NCI-H345 (cell line): ENCODE measurements at places on chromosomes 2 and 18.

DNA sequence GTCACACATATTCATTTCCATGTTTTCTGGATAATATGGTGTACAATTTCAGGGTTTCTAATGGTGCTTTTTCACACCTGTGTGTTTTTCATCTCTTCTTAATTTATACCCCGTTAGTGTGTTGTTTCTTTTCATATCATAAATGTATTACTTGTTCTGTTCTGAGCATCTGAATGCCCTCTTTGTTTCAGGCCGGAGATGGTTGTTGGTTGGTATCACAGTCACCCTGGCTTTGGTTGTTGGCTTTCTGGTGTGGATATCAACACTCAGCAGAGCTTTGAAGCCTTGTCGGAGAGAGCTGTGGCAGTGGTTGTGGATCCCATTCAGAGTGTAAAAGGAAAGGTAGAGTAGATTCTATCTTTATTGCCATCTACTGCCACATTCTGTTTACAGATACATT, 45.1 kb upstream of the TBR1 start:
- DNase-seq = no peak

- DNase-seq = no peak
Observed at GRCh38 chr2:227848146-227848545, 23.3 kb upstream of the DAW1 start.

GRCh38 chr2:146806364-146807005, 1038.3 kb upstream of the ACVR2A start:
- DNase-seq = no peak

GRCh38 chr2:162210385-162210784, 32.9 kb downstream of the FAP start:
- DNase-seq = no peak

DNA sequence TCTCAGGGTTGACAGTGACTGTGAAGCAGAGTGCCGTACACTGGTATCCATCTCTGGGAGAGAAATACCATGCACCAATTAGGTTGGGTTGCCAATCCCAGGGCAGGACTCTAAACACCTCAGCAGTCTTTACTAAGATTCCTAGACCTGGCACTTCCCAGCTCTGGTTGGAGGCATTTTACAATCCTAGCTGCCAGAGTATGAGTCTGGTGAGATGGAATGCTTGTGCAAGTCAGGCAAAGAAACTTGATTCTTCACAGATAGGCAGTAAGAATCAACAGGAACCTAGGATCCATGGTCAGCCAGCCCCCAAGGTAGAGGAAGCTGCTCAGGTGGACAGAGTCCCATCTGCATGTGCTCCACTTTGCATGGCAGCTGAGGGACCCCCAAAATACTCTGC, 6.0 kb upstream of the UGT1A5 start:
- DNase-seq = no peak

DNA sequence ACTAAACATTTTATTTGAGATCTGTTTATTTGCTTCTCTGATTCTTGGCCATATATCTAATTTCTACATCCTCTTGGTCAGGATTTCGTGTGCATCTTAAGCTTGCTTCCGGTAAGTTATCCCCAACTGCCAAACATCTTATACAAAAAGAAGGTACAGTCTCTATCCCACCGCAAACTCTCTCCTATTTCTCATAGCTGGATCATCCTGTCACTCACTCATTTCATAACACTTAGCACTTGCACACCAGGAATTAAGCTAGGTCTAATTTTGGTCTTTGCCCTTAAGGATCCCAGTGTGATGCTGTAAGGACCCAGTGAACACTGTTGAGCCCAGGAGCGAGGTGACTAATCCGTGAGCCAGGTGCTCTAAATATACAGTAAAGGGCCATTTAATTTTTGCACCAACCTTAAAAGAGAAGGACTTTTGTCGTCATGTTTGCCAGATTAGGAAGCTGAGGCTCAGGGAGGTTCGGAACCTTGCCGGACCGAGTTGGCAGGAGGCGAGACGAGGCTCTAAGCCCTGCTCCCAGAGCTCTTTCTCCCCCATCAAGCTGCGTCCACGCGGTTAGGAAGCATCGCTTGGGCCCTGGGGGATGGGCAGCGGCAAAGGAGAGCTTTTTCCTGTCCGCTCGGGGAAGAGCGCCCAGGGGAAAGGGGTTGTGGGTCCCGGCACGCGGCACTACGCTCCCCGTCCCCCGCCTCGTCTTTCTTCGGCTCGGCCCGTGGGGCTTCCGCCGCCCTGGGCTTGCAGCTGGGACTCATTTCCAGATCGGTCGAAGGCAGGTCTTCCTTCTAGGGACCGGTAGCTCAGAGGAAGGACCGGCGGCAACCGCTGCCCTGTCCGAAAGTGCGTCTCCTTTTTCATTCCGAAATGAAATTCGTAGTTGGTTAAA, 4.1 kb upstream of the ITPRIPL1 start:
- no peak for DNase-seq

DNA sequence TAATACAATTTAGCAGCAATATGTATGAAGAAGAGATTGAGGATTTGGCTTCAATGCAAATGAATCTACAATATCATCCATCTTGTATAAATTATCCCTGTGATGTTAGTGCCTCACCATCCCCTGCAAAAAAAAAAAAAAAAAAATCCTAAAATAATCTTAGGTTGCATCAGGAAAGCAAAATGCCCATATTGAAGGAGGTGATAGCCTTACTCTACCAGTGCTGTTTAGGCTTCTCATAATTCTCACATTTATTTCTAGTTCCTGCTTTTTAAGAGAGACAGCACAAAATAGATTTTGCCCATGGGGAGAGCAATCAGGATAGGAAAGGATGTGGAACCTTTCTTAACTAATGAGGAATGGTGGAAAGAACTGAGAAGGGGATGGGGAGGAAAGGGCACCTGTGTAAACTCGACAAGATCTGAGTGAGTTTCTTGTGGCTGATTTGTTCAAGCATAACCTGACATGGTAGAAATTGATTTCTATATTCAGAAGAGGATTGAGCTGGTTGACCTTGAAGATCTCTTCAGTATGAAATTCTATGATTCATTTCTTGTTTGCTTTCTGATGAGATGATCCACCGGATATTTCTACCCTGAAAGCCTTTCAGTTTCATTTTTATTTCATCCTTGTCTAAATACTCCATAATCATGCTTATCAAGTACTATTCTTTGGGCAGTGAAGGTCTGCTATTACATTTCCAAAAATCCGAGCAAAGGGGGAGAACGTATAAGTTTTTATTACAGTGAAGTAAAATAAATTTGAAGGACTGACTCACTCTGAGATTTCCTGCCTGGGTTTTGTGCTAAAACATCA, 391.2 kb downstream of the PTPRM start:
- no peak for DNase-seq

DNA sequence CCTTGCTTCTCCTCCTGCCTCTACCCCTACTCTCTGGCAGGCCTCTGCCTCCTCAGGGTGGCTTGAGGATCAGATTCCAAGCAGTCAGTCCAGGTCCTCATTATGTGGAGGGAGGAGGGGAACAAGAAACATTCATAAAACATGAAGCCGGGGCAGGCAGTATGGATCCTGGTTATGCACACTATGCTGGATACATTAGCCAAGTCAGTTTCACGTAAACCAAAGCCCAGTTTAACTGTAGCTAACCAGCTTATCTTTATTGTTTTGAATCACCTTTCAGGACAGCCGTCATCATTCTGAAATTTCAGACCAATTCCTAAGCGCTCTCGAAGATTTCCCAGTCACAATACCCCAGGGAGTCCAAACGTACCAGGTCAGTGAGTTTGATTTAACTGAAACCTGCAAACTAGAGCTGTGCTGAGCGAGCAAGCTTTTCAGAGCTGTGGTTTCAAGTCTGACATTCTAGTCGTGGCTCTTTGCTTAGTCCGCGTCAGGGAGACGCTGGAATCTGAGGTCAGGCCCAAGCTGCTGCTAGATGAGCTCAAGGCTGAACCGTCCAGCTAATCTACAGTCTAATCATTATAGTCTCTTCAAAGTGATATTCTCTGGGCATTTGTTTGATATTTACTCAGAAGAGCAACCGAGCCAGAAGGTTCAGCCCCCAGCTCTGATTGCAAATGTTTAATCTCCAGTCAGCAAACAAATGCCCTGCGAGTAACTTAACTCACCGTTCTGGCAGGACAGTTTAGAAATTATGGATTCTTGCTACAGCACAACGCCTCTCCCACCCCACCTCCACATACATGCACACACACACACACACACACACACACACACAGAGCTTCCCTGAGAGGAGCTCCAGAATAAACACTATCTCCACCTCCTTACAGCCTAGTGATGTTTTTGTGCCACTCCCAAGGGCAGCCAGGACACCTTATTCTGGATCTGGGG, 63.8 kb upstream of the BZW1 start:
- no peak for DNase-seq

DNA sequence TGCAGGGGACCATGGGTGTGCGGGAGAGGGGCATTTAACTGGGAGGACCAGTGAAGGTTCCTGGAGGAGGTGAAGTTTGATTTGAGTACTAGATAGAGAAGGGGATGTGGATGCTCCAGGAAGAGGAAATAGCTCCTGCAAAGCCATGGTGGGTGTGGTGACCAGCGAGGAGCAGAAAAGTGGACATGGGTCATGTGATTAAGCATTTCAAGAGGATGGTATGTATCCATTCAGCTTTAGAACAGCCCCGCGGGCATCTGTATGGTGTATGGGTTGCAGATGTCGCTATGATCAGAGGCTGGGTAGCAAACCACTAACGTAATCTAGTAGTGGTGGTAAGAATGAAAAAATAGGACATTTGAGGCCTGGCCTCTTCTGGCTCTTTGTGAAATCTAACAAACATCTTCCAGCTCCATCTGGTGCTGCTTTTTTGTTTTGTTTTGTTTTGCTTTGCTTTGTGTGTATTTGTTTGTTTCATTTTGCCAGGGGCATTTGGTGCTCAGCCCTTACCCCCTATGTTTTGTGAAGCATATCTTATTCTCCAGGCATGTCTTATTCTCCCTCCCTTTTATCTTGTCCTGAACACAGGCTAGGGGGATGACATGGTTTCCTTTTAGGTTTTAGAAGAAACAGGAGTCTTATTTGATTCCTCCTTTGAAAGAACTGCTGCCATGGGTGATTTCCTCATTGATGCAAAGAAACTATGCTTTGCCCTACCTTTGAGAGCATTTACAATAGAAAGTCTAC, 226.1 kb downstream of the LRRTM1 start:
- no peak for DNase-seq

DNA sequence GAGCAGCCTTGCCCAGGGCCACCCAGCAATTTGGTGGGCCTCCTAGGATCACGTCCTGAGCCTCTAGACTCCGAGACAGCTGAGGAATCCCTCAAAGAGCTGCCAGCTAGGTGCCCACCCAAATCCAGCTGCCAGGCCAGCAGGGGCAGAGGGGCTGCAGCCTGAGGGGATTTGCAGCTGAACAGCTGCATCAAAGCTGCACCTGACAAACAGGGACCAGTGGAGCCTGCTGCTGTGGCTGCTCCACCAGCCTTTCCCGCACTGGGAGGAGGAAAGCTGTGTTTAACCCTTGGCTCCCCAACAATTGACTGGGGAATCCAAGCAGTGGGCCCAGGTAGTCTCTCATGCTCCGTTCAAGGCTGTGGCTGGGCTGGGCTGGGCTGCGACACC, 8.2 kb downstream of the ADRA2B start:
- no peak for DNase-seq

DNA sequence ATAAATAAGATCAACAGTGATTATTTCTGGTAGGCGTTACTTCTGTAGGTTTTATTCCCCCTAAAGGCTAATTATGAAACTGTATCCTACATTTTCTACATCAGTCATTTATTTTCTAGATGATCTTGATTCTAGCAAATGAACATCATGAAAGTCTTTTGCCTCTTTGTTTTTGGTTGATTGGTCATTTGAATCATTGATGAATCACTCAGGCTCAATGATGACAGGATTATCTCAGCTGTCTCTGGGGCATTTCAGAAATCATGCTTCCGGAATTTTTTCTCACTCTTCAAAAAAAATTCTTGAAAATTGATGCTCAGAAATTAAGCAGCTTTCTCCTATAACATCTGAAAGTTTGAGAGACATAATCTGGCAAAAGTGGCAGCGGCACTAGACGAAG, 298.9 kb upstream of the TCF4 start:
- no peak for DNase-seq

- no peak for DNase-seq
Observed at GRCh38 chr2:152815634-152816257, 97.3 kb downstream of the ARL6IP6 start.

DNA sequence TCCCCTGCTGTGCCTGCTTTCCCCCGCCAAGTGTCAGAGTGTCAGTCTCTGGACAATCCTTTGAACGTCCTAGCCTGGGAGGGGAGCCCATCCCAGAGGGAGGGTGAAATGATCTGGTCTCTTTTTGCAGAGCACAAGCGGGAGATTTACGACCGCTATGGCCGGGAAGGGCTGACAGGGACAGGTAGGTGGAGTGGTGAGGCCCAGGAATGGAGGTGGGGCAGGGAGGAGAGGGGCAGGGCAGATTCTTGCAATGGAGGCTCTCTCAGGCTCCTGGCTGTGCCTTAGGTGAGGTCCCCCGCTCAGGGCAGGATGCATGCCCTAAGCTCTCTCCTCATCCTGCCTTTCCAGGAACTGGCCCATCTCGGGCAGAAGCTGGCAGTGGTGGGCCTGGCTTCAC, 2.4 kb downstream of the DNAJB2 start:
- DNase-seq = no peak

- DNase-seq = no peak
Observed at GRCh38 chr2:58215429-58215828, 25.7 kb downstream of the FANCL start.

- DNase-seq = no peak
Observed at GRCh38 chr2:192215096-192215877, 20.6 kb upstream of the TMEFF2 start.

GRCh38 chr2:85708641-85709040, 14.5 kb downstream of the GNLY start:
- DNase-seq = no peak

DNA sequence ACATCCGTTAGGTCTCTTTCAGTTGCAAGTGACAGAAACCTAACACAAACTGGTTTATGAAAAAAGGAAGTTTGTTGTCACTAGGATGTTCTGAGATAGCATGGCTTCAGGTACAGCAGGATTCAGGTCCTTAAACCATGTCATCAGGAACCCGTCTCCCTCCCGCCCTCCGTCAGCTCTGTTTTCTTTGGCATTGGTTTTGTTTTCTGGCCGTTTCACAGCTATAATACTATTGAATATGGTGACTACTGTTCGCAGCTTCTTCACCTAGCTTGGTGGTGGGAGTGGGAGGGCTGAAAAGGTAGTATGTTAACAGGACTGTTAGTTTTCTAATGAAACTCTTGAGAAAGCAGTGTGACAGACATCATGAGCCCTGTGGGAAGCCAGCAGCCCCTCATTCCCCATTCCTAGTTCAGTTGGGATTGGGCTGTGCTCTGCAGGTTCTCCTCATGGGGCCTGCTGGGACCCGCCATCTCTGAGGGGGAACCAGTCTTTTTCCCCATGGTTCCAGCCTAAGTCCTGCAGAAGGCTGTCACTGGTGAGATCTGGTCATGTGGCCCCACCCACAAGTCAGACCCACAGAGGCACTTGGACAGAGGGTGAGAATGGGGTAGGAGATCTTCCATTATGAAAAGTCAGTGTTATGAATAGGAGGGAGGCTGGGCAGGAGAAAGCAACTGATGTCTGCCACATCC, 12.1 kb downstream of the PTMA start:
- no peak for DNase-seq

- no peak for DNase-seq
Observed at GRCh38 chr2:112542984-112543661, 858 bp downstream of the POLR1B start.

GRCh38 chr2:23459032-23459431, 74.1 kb downstream of the KLHL29 start:
- DNase-seq = no peak

- no peak for DNase-seq
Observed at GRCh38 chr18:49161627-49162026, 210.9 kb upstream of the SMAD7 start.
